GM12878 (cell line): ENCODE measurements at places on chromosomes 4 and X.

GRCh38 chrX:84475596-84475995 lies 26.7 kb downstream of the HDX start:
- no peaks in the 10 kb centered on the region for H3K4me1 ChIP-seq
- H3K27ac ChIP-seq, result no peak overlapping the region
- no peaks in the 10 kb centered on the region for H3K27me3 ChIP-seq
- no peaks in the 10 kb centered on the region for H3K36me3 ChIP-seq
- DNase-seq, result no peak

GRCh38 chrX:10387011-10387410 lies 230.2 kb downstream of the CLCN4 start:
- no peak overlapping the region for H3K4me3 ChIP-seq
- H3K27ac ChIP-seq, result no peak overlapping the region
- H3K4me1 ChIP-seq, result no peaks in the 10 kb centered on the region
- no peaks in the 10 kb centered on the region for H3K36me3 ChIP-seq

DNA sequence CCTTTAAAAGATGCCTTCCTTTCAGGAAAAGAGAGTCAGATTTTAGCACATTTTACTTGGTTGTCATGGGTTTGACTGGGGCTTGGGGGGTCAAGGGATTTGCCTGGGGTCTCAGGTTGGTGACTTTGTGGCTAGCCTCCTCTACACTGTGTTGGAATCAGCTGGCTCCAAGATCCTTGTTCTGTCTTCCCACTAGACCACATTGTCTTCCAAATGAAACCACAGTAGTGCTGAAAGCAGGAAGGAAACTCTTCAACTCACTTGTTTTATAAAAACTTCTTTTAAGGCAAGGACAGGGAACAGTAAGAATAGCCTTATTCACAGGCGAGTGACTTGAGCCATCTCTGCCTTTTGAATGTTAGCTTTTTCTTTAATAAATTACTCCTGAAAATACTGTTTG lies 37.0 kb upstream of the OTUD4 start:
- no peak overlapping the region for H3K27ac ChIP-seq
- DNase-seq, result no peak
- H3K27me3 ChIP-seq, result no peaks in the 10 kb centered on the region
- no peak overlapping the region for H3K4me3 ChIP-seq

- H3K4me1 ChIP-seq, result no peaks in the 10 kb centered on the region
- H3K4me3 ChIP-seq, result no peak overlapping the region
- DNase-seq, result no peak
- H3K36me3 ChIP-seq, result no peaks in the 10 kb centered on the region
- no peak overlapping the region for H3K27ac ChIP-seq
- H3K27me3 ChIP-seq, result no peaks in the 10 kb centered on the region
Measured at GRCh38 chr4:138734746-138735145, 280.8 kb upstream of the NOCT start.
